ENCODE measurements at places on chromosomes 7 and 10.
A peak's percentile ranks its signal among the peaks of the same experiment; 100 is the strongest.

- no peak for DNase-seq
Measured at GRCh38 chr10:62025901-62026879, 124.7 kb downstream of the ARID5B start.

GRCh38 chr7:10655031-10655430, 318.6 kb upstream of the PHF14 start:
- DNase-seq = no peak

- DNase-seq = no peak
Measured at GRCh38 chr10:102613785-102614184, 30.5 kb upstream of the TRIM8 start.

- DNase-seq = peak; percentile 51
Measured at GRCh38 chr10:79938728-79939406, 10.0 kb downstream of the SFTPD start.

GRCh38 chr7:69561266-69561960, 36.9 kb upstream of the AUTS2 start:
- DNase-seq = no peak

- no peak for DNase-seq
Measured at GRCh38 chr7:128809363-128809762, 17.6 kb downstream of the CCDC136 start.

DNA sequence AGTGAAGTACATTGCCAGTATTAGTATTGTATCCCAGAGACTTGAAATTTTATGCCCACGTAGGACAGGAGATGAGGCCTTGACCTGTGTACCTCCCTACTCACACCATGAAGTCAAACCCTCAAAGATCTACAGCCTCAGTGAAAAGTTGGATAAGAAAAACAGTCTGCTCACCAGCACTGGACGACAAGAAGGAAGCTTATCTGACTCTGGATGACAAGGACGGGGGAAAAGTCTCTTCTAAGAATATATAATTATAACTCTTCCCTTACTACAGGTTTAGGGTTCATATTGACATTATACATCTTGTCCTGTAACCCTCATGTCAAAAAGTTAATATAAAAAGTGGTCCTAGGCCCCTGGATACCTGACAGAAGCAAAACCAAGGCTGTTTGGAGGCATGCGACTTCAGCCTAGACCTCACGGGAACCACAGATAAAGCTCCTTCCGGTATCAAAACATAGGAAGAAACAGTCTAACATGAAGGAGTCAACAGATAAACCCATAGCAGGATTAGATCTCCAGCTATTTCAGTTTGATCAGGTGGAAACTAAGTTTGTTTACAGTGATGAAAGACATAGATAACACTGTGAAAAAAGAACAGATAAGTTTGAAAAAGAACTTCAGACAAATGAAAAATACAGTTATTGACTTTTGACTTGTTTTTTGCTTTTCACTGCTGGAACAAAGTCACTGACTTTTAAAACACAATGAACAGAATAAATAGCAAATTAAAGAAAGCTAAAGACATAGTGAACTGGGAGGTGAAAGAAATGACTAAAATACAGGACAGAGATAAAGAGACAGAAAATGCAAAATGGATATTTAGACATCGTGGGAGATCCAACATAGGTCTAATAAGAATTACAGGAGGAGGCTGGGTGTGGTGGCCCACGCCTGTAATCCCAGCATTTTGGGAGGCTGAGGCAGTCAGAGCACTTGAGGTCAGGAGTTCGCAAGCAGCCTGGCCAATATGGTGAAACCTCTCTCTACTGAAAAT, 145.9 kb downstream of the PHTF2 start:
- DNase-seq = no peak

DNA sequence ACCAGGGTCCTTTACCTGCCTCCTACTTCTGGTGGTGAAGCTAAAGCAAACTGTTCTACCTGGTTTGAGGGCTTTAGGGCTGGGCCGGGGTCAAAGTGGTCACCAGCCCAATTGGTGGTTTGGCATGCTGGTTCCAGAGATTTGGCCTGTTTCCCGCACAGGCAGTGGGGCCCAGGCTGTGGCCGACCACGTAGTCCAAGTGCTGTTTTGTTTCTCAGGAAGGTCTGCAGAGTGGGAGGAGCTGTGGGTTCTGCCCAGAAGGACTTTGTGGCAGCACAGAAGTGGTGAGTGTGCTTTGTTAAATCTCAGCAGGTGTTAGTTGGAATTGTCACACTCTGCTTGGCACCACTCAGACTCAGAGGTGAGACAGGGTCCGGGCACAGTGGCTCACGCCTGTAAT, 85.8 kb downstream of the MKX start:
- DNase-seq = no peak

- DNase-seq = no peak
Measured at GRCh38 chr10:126904516-126904817, 761 bp upstream of the DOCK1 start.

GRCh38 chr7:134028853-134029252, 98.3 kb upstream of the LRGUK start:
- DNase-seq = no peak

DNA sequence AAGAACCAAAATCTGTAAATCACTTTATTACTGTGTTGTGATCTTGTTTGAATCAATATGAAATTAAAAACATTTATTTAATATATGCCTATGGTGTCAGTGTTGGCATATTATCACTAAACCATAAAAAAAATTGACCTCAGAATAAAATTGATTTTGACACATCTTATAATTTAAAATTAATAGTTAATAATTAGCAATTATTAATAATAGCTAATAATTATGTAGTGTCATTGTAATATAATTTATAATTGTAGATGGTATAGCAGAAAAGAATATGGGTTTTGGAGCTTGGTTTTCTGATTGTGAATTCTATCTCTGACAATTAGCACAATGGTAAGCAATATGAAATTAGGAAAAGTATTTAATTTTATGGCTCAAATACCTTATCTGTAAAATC, 89.4 kb upstream of the CNTNAP2 start:
- no peak for DNase-seq

GRCh38 chr7:50676740-50677637, 105.7 kb downstream of the GRB10 start:
- no peak for DNase-seq

GRCh38 chr7:143436325-143436946, 6.8 kb upstream of the TAS2R60 start:
- no peak for DNase-seq

- no peak for DNase-seq
Measured at GRCh38 chr10:822661-823367, 108.7 kb downstream of the LARP4B start.

- peak; percentile 95 for DNase-seq
Measured at GRCh38 chr7:92621026-92621540, 30.9 kb upstream of the FAM133B start.

GRCh38 chr7:150322833-150323681, at the start of the genes ACTR3C and LRRC61:
Gene ACTR3C, minus strand, starts transcription at chr7:150323545. Its CDS starts 28,249 bp downstream, at chr7:150295296.
Gene LRRC61, plus strand, starts transcription at chr7:150323355. Its CDS starts 13,507 bp downstream, at chr7:150336862.
- DNase-seq = peak; percentile 59

- DNase-seq = peak; percentile 9
Measured at GRCh38 chr10:60513281-60513680, 123.6 kb upstream of the ANK3 start.

DNA sequence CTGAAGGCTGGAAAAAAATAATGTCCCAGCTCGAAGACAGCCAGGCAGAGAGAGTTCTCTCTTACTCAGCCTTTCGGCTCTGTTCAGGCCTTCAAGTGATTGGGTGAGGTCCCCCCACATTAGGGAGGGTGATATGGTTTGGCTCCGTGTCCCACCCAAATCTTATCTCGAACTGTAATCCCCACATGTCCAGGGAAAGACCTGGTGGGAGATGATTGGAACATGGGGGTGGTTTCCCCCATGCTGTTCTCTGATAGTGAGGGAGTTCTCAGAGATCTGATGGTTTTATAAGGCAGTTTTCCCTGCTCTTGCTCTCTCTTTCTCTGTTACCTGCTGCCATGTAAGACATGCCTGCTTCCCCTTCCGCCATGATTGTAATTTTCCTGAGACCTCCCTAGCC, 36.6 kb upstream of the LEP start:
- no peak for DNase-seq

DNA sequence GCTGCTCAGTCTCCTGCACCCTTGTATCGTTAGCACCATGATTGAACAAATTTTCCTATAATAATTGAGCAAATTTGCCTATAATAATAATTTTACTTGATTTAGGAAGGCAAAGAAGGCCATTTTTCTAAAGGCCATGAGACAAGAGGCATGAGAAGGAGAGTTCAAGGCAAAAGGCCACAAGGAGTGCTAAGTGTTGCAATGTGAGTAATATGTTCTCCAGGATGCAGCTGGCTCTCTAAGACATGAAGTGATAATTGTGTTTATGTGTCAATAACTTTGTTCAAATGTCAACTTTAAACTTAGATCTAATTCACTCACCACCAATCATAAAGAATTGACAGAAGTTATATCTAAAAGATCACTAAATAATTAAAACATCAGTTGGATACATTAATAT, 53.8 kb downstream of the SGCE start:
- DNase-seq = no peak

DNA sequence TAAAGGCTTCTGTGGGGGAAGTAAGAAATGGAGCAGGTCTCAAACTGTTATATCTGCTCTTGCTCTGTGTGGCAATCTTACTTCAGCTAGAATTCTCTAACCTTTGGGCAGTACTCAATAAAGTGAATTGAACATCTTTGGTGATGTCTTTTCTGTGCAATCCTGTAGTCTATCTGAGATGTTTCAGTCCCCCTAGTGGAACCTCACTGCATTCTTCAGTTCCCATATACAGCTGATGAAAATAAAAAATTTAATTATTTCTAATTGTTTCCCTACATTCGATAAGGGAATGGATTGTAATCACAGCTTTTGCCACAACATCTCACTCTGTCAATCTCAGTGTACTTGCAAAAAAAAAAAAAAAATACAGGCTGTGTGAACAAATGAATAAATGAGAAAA, 522.6 kb downstream of the DNAJB9 start:
- DNase-seq = no peak

DNA sequence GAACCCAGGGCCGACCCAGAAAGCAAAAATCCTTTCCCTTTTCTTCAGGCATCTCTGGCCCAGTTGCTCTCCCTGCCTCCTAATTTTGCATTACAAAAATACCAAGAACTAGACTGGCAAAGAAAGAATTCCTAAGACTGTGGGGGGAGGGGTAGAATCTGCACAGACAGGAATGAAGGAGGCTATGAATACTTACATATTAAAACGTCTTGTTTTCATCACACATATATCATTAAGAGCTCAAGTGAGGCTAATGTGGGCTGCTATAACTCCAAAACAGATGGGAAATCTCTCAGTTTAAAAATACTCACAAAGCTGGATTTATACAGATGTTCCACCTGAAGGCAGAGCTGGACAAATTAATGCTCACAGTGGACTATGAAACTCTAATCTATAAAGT, 29.2 kb upstream of the MKX start:
- DNase-seq = no peak
